Activated CD8-positive, alpha-beta memory T cell treated with anti-CD3 and anti-CD28 coated beads, Interleukin-2, amount 10 ng/mL, durations not matched to agents 7 days and 5 days (primary cell): ENCODE measurements at places on chromosomes 1 and 21. TPM values are rescaled to one million over a fixed set of nuclear protein-coding genes. Genes with fewer than 3 reads are reported as not detected.

HPDL gene
- total RNA-seq, result 23.4 TPM

FMOD gene
- not detected for total RNA-seq

GRCh38 chr1:228265167-228265566, 57.3 kb downstream of the OBSCN start:
- DNase-seq, result no peak

DNA sequence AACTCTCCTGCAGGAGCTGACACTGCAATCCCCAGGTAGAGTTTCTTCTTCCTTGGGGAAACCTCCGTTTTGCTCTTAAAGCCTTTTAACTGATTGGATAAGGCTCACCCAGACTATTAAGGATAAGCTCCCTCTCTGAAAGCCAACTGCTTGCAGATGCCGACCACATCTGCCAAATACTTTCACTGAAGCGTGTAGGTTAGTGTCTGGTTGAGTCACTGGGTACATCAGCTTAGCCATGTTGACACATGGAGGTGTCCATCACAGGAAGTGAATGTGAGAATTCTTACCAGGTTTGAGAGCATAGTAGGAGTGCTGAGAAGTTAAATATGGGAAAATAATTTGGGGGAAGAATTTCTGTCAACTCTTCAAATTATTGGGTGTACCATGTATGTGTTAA, 202.0 kb downstream of the AJAP1 start:
- DNase-seq, result no peak

GRCh38 chr1:223271085-223271781, 92.7 kb downstream of the SUSD4 start:
- no peak for DNase-seq

- no peak for DNase-seq
These were observed 49.6 kb downstream of the UBE2T start for GRCh38 chr1:202291961-202292712.
